Stimulated activated naive CD8-positive, alpha-beta T cell treated with anti-CD3 and anti-CD28 coated beads, Interleukin-15, Interleukin-2, amounts not matched to agents 100 U/mL and 50 U/mL, for 24 hours (primary cell): ENCODE measurements at places on chromosomes 6 and 20.

- DNase-seq, result no peak
Observed at GRCh38 chr6:95091823-95092436, 485.4 kb upstream of the MANEA start.

- DNase-seq, result no peak
Observed at GRCh38 chr6:43778131-43778855, 8.3 kb downstream of the VEGFA start.

GRCh38 chr6:47308552-47309290, 984 bp downstream of the TNFRSF21 start:
- DNase-seq, result no peak

- DNase-seq, result no peak
Observed at GRCh38 chr6:23145781-23146180, 576.4 kb downstream of the HDGFL1 start.
